ENCODE measurements at places on chromosomes 1 and 21.

DNA sequence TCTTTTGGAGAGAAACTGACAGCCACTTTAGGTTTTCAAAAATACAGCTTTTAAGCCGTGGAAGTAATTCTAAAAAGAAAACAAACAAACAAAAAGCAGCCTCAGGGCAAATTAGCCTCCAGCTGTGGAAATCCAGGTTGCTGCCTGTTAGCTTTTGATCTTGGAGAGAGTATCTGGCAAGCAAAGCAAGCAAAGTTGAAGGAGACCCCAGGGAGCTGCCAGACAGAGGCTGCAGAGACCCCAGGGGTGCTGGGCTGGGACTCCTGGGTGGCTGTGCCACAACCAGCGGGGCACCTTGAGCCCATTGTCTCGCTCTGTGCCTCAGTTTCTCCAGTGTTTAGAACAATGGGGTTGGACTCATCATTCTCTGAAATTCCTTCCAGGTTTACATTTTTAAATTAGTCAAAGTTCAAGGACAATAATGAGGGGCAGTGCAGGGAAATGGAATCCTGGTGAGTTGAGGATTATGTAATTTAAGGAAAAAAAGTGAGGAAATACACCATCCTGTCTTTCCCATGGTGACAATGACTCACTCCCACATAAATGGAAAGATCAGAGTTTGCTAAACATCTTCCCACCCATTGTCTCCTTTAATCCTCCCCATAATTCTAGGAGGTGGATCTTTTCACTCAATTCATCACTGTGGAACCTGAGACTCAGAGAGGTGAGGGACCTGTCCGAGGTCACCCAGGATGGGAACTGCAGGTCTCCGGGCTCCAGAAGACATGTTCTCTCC is 480.5 kb downstream of the MATN1 start:
- DNase-seq = no peak

- DNase-seq = no peak
Measured at GRCh38 chr1:89407360-89407759, 43.5 kb downstream of the GBP6 start.

DNA sequence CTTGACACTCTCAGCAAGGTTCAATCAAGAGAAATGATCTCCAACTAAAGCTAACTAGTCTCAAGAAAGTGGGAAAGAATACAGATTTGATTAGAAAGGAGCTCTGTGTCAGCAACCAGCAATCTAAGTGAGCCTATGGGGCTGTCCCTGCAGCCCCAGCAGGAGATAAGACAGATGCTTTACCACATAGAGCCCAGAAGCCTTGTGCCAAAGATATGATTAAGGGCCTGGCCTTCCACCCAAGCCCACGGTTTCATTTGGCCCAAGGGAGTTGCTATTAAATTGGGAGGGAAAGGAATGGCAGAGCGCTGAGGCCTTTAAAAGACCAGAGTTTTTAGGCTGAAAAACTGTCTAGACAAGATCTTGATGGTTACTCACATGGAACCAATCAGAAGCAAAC is 74.8 kb downstream of the HLCS start:
- DNase-seq = no peak

GRCh38 chr1:54220004-54220811 is 20.2 kb downstream of the MRPL37 start:
- peak; percentile 86 for DNase-seq

DNA sequence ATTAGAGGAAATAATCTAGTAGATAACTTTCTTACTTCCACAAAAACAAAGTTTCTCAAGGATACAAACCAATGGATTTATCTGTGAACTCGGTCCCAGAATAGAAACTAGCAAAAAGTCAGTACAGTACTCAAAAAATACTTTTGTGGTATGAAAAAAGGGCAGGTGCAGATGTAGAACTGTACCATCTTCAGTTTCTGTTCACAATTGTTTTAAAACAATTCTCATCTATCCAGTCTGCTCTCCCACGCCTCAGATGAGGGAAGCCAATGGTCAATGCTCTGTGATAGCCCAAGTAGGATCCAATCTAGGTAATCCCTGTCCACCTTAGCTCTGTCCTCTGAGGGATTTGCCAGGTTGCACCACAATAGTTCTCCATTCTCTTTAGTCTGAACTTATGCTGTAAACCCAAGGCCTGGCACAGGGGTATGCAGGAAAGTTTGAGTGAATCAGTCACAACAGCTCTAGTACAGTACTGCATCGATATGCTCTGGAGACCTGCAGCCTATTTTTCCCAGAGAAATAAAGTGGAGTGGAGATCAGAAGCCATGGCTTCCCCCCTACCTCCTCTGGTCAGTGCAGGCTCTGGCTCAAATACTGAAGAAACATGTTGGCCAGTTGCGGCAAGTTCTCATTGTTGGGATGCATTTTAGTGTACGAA is 1.4 kb downstream of the KTI12 start:
- no peak for DNase-seq

- no peak for DNase-seq
Measured at GRCh38 chr1:163509114-163509513, 187.4 kb downstream of the NUF2 start.

- DNase-seq = no peak
Measured at GRCh38 chr1:61102041-61102440, 19.7 kb downstream of the NFIA start.

GRCh38 chr1:216054600-216054999 is 368.6 kb downstream of the USH2A start:
- no peak for DNase-seq

DNA sequence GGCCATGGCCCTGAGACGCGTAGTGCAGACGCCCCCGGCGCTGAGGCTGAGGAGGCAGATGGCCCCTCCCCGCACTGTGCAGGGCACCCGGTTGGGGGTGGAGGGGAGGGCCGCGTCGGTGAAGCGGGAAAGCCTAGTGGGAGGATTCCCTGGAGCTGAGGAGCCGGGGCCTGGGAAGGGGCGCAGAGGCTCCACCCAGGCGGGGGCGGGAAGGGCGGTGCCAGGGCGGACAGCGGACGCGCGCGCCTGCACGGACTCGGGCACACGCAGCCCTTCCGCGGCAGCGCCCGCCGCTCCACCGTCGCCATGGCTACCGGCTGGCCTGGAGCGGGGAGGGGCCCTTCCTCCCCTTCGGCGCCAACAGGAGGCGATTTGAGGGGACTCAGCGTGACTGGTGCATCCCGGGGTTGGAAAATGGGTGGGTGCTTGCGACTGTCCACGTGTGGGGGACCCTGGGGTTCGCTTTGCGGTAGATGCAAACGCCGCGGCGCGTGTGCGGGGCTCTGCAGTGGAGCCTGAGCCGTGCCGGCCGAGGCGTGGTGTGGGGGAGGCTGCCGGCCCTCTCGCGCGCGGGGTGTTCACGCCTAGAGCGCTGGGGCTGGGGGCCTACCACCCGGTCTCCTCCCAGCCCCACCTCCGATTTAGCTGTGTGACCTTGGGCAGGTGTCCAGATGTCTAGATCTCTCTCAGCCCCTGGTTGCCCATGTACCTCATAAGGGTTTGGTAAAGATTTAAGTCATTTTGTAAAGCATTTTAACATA is 35.1 kb downstream of the PTPRF start:
- no peak for DNase-seq

- no peak for DNase-seq
Measured at GRCh38 chr1:116725798-116726197, 28.4 kb upstream of the CD2 start.

- no peak for DNase-seq
Measured at GRCh38 chr1:24254783-24255182, 64.4 kb upstream of the GRHL3 start.

DNA sequence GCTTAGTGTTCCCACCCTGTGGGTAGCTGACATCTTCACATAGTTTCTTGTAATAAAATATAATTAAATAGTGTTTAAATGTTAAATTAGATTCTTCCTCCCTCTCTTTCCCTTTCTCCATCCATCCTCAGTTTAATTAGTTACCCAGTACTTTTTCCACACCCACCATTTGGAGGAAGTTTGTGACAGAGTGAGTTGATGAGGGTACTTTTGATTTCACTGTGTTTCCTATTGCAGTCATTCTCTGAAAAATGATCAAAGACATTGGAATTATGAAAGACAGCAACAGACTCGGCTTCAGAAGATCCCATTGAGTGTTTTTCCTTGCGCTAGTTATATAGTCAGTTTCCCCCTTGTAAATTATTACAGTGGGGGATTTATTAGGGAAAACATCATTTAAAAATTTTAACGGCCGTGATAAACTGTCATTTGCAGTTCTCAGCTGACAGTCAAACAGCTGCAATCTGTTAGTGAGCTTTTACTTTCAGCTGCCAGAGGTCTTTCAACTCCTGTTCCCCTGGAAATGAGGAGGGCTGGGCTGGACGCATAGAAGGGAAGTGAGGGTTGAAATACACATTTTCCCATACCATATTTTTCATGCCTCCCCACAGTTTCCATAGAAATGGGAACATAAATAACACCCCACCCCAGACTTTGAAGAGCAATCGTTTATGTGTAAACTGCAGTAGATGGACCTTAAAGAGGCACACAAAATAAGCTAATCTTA is 61.3 kb upstream of the CACYBP start:
- DNase-seq = peak; percentile 53

- no peak for DNase-seq
Measured at GRCh38 chr1:31667065-31667785, 22.5 kb upstream of the PEF1 start.

GRCh38 chr1:21603177-21604138 is 65.7 kb downstream of the RAP1GAP start:
- DNase-seq = no peak

DNA sequence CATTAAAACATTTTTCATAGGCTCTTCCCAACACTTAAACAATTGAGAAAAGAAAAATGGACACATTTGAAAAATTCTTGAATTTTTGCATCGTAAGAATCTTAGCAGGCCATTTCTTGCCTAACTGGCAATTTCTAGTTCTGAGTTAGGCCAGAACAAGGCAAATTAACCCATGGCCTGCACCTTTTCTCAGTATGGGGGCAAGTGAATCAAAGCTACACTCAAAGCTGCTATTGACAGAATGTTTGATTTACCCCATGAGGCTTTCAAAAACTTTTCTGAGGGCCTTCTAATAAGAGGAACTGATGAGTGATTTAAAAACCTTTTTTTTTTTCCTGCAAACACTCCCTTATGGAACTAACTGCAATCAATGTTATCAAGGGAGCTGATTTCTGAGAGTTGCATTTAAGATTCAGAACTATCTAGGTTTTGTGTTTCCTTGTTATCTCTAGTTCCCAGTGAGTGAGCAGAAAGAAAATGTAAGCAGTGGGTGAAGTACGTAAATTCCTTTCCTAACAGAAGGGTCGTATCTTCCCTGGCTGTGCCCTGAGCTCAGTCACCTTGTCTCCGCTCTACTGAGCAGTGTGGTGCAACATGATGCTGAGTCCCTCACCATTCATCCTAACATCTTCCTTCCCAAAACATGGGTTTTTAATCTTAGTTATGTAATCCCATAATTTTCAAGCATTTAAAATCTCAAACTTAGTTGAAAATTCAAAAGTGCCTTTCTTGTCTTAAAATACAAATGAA is 353.7 kb downstream of the DPYD start:
- DNase-seq = no peak

- DNase-seq = peak; percentile 55
Measured at GRCh38 chr1:157496121-157496526, 56.2 kb downstream of the FCRL5 start.

DNA sequence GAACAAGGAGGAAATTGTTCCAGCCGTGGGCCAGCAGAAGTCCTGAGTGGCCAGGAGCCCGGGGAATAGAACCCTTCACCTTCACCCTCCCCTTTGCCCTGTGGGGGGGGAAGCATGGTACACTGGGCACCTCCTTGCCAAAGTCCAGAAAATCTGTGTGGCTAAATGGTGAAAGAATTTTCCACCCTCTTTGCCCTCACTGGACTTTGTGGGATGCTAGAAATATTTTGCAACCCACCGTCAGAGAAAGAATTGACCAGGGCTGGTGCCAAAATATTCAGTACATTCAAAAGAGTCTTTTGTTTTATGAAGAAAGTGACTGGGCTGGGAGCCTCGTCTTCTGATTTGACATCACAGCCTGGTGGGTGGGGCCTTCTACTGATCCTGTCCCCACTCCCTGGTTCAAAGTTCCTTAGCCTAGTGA is 14.6 kb downstream of the NFASC start:
- DNase-seq = no peak

- peak; percentile 71 for DNase-seq
Measured at GRCh38 chr1:94411237-94411636, 7.0 kb upstream of the ABCD3 start.

- DNase-seq = no peak
Measured at GRCh38 chr1:244242446-244242845, 191.4 kb downstream of the ZBTB18 start.

DNA sequence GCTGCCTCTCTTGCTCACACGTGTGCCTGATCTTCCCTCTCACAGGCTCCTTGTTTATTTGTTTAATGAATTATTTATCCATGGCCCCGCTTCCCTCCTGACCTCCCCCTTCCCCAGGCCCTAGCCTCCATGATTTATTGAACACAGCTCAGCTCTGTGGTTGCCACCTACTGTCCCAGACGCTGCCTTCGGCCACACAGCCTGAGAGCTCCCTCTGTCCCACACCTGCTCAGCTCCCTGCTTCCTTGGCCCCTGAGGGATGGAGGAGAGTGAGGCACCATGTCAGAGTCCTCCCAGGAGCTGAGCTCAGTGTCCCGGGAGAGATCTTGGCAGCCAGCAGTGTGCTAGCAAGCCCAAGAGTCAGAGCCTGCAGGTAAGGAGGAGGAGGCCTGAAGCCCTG is 3.1 kb upstream of the EFNA3 start:
- DNase-seq = no peak

GRCh38 chr1:76832521-76832920 is 34.8 kb upstream of the ST6GALNAC5 start:
- no peak for DNase-seq

DNA sequence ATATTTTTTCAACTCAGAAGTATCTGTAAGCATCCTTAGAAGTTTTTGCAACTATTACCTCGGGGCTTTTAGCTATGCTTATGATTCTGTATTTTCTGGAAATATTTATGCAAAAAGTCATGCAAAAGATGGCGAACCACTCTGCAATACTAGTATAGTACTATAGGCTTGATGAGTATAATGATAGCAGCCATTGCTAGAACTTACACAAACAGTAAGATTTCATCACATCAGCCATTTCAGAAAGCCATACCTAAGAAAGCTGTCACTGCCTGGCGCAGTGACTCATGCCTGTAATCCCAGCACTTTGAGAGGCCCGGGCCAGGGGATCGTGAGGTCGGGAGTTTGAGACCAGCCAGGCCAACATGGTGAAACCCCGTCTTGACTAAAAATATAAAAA is 227.1 kb downstream of the LRRC7 start:
- DNase-seq = no peak

GRCh38 chr1:210687582-210688279 is 359.0 kb downstream of the HHAT start:
- DNase-seq = no peak

- peak; percentile 19 for DNase-seq
Measured at GRCh38 chr1:1309251-1310108, 1.1 kb downstream of the PUSL1 start.

- no peak for DNase-seq
Measured at GRCh38 chr1:245158913-245159312, 4.1 kb downstream of the KIF26B start.

GRCh38 chr1:31934706-31935629 is 3.2 kb downstream of the PTP4A2 start:
- DNase-seq = no peak

- no peak for DNase-seq
Measured at GRCh38 chr1:244557565-244557964, 95.4 kb upstream of the DESI2 start.

Measured in inflammatory macrophage (primary cell).